Caco-2 (cell line): ENCODE measurements at places on chromosomes 11 and 22. TPM values are rescaled to one million over a fixed set of nuclear protein-coding genes. Genes with fewer than 3 reads are reported as not detected.

Gene CCDC73
- not detected in 2 replicates for total RNA-seq

Gene FSHB
- not detected in 2 replicates for total RNA-seq

Gene TBRG1
- total RNA-seq = 71.5 and 72.0 TPM in 2 replicates

Gene ART5
- total RNA-seq = 0.97 and 1.1 TPM in 2 replicates

Gene GGTLC2
- total RNA-seq = 0.34 TPM in 1 of 2 replicates, not detected in the other

Gene MMP13
- total RNA-seq = not detected in 2 replicates
